Fibroblast of the aortic adventitia (primary cell): ENCODE measurements at places on chromosomes 12 and 14. TPM values are rescaled to one million over a fixed set of nuclear protein-coding genes. Genes with fewer than 3 reads are reported as not detected.

Gene FGF6
- total RNA-seq: not detected in 2 replicates

Gene SLC5A8
- not detected in 2 replicates for total RNA-seq

Gene PCED1B
- total RNA-seq: 0.27 TPM in 1 of 2 replicates, not detected in the other

Gene GARIN6
- not detected in 2 replicates for total RNA-seq

Gene CRY1
- 16.1 and 19.2 TPM in 2 replicates for total RNA-seq

Gene POTEM
- total RNA-seq: not detected in 2 replicates

Gene YLPM1
- total RNA-seq: 39.7 and 57.2 TPM in 2 replicates

Gene POTEG
- not detected in 2 replicates for total RNA-seq

Gene AICDA
- not detected in 2 replicates for total RNA-seq

Gene GNG2
- total RNA-seq: 10.0 and 15.7 TPM in 2 replicates
